ENCODE measurements at places on chromosomes 6 and 20. TPM values are rescaled to one million over a fixed set of nuclear protein-coding genes. Genes with fewer than 3 reads are reported as not detected.
A peak's percentile ranks its signal among the peaks of the same experiment; 100 is the strongest.

DNA sequence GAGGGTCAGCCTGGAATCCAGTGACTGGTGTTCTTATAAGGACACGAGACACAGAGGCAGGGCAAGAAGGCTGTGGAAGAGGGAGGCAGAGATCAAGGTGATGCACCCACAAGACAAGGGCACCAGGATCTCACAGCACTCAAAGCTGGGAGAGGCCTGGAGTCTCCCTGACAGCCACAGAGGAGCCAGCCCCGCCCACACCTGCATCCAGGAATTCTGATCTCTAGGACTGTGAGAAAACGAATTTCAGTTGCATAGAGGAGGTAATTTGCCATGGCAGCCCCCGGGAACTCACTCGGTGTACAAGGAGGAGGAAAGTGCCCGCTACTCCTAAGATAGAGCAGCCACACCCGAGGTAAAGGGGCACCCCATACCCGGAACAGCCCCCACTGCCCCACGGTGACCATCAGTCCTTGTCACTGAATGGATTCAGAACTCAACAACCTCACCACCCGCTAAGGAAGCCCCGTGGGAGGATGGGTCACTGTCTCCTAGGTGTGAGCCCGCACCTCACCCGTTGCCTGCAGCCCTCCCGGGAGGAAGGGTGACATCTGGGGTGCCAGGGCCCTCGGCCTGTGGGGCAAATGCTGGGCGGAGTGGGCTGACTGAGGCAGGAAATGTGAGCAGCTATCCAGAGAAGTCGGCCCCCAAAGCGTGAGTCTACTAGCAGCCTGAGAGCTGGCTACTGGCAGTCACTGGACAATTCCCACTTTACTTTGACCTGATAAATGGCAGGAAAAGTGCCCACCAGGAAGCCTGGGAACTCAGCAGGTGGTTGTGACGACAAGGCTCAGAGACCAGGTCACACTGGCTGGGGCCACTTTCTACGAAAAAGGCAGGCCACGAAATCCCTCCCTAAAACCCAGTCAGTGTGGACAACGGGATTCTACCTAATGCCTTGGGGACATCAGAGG is 22.4 kb downstream of the DLL1 start:
- no peak for DNase-seq

Gene SLC35F1
- total RNA-seq, result 0.08 TPM

DNA sequence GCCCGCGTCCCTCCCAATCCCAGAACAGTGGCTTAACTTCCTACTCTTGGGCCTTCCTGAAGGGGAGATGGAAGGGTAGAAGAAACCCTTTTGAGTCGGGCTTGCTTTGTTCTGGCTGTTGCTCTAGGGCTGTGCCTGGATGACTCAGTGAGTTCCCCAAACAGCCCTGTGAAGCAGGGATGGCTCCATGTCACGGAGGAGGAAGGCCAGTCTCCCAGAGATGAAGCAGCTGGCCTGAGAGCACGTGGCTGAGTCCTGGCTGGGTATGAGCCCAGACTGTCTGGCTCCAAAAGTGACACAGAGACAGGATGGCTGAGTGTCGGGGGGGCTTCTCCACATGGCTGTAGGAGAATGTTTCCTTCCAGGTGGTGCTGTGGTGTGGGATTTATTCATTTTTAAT is 4.6 kb downstream of the SYTL3 start:
- peak; percentile 76 for DNase-seq

Gene PRR18
- total RNA-seq, result not detected

GRCh38 chr6:41334482-41335040 is 847 bp upstream of the NCR2 start:
- DNase-seq, result no peak

- no peak for DNase-seq
These were observed 761.2 kb upstream of the CHD6 start for GRCh38 chr20:42379385-42379784.

All from ovary (tissue), 10 donors.